ENCODE measurements at places on chromosomes 5 and 9.

GRCh38 chr9:99182356-99182755, 39.4 kb downstream of the ALG2 start:
- DNase-seq, result no peak

DNA sequence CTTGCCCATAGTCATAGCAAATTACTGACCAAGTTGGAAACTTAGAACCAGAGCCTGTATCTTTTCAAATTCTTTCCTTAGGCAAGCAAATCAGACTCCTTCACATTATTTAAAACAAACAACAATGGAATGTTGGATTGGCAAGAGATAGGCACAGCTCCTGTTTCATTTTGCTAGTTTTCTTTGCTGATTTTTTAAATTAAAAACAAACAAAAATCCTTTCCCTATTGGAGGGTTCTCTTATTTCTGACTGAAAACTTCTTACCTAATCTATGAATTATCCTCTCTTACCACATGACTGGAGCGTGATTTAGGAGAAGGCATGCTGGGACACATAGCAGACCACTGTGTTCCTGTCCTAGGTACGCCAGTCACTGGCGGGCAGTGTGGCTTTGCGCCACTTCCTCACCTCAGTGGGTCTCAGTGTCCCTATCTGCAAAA, 63.0 kb downstream of the TTC39B start:
- no peak for DNase-seq

DNA sequence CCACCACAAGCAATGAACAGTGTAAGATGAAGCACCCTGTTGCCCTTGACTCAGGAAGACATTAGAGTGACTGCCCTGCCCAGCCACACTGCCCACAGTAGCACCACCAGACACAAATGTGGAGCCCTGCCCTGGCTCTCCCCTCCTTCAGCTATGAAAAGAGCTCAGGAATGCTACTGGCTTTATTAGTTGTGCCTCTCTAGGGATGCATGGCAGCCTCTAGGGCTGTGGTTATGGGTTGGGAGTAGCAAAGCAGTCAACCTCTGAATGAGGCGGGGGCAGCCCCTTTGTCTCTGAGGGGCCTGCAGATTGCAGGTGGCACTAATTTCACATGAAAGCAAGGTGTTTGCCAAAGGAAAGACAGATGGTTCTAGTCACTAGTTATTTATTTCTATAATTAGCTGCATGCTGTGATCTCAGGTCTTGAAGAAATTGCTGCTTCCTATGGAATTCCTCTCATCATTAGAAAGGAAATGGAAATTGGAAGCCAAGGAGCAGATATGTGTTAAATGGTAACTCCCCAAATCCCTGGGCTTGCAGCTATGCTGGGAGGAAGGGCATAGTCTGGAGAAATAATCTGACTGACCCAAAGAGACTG, 259.4 kb downstream of the TLR4 start:
- DNase-seq, result no peak

DNA sequence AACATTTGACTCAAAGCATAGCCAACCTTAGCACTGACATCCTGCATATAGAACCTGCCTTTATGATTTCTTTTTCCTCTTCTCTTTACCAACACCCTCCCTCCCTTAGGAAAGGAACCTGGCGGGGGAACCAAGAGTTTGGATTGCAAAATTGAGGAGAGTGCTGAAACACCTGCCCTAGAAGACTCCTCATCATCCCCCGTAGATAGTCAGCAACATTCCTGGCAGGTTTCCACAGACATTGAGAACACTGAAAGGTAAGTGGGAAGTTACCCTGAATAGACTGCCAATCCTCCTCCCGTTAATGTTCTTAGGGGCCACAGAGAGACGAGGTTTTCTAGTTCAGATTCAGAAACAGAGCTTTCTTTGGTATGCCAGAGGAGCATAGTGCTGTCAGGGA, 88.8 kb downstream of the RGS7BP start:
- no peak for DNase-seq

- no peak for DNase-seq
Observed at GRCh38 chr9:74037274-74037673, 459.9 kb upstream of the RORB start.

GRCh38 chr9:83992407-83992806, 11.8 kb downstream of the RMI1 start:
- no peak for DNase-seq

DNA sequence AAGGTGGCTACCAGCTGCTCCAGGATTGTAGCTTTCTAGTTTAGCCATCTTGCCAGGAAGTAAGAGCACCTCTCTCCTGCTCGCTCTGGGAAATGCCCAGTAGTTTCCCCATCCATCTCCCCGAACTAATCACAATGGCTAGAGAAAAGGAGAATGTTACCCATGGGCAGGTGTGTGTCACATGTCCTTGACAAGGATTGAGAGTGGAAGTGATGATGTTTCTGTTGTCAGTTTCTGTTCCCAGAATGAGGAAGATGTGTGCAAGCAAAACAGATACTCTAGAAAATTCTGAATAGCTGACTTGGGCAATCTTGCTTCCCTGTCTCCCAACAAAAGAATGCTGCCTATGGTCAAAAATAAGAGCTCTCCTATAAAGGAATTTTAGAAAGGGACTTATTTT, 429.5 kb downstream of the EBF1 start:
- no peak for DNase-seq

DNA sequence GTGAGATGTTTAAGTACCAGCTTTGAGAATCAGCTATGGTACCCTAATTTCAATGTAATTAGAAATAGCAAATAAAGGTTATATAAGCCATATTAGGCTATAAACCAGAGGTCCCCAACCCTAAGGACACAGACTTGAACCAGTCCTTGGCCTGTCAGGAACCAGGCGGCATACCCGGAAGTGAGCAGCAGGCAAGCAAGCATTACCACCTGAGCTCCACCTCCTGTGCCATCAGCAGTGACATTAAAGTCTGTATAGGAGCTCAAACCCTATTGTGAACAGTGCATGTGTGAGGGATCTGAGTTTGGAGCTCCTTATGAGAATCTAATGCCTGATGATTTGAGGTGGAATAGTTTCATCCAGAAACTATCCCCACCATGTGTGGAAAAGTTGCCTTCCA, 1009.5 kb downstream of the PTPRD start:
- DNase-seq, result peak; percentile 47

DNA sequence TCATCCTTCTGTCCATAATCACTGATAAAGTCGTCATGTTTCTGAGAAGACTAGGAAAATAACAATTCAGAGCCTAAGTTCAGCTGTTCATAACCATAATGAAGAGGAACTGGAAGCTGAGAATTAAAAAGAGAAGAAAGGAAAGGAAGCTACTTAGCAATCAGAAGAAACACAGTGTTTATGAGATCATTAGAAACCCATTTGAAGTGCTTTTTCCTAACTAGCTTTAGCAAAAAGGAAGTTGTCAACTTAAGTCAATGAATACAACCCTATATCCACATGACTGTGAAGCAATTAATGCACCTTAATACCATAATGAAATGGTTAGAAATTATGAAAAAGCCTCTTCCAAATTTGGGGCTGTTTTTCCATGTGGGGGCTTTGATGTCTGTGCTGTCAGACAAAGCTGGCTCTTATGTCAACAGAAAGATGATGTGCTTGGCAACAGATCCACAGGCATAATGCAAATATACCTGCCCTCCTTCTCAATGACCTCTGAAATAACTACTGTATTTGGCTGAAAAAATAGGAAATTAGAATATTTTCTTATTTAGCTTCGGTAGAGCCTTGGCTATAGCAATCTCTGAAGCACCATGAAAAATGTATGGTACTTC, 463.5 kb downstream of the RASEF start:
- no peak for DNase-seq

DNA sequence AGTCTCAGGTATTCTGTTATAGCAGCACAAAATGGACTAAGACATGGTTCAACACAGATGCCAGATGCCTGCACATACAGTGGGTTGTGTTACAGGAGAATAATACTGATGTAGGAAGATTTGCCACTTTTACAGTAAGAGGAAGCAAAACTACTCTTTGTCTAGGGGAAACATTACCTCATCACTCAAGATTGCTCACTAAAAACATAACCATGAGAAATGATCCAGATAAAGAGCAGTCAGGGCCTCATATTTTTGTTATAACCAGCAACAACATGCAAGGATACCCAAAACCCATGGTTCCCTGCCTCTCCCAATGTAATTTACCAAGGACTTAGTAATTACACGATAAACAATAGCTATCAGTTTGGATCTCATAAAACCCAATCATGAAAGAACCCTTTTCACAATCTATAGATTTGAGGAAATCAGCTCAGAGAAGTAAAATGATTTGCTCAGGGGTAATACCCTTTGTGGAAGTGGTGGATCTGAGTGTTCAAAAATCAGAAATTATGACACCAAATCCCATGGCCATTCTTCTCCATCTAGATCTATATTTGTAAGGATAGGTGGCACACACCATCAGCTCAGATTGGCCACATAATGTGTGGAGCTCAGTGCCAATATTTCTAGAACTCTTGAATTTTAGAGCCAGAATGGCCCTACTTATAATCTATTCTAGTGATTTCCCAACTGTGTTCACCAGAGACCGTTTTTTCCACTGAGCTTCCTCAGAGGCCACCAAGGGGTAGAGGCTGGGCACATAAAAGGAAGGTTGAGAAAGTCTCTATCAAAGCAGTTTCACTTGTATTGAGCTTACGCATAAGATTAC, 27.8 kb downstream of the DPYSL3 start:
- no peak for DNase-seq

DNA sequence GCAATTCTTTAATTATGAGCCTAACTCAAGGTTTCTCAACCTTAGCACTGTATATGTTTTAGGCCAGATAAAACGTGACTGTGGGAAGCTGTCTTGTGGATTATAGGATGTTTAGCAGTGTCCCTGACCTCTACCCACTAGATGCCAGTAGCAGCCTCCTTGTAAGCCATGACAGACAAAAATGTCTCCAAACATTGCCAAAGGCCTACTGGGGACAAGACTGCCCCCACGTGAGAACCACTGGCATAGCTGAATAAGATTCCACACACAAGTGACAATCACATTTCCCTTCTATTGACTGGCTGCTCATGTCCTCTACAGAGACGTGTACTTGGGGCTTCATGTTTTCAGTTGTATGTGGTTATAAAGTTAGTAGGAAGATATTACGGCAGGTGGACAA, 55.4 kb downstream of the GOLM1 start:
- DNase-seq, result no peak

All from posterior vena cava (tissue), 2 donors.